ENCODE measurements at places on chromosomes 11 and 22.

DNA sequence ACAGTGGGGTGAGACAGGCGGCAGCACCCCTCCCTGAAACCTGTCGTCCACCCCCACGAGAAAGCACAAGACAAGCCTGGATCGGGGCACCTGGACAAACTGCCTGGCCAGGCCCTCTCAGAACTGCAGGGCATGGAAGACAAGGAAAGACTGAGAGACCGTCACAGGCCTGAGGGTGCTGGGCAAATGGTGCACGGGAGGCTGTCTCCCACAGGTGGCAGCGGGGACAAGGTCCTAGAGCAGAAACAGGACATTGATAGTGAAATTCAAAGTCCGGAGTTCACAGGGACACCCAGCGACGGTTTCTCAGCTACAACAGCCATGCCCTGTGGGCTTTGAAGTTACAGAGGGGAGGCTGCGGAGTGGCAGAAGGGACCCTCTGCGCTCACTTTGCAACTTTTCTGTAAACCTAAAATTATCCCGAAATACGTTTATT, 20.6 kb downstream of the DRD4 start:
- no peak for DNase-seq

DNA sequence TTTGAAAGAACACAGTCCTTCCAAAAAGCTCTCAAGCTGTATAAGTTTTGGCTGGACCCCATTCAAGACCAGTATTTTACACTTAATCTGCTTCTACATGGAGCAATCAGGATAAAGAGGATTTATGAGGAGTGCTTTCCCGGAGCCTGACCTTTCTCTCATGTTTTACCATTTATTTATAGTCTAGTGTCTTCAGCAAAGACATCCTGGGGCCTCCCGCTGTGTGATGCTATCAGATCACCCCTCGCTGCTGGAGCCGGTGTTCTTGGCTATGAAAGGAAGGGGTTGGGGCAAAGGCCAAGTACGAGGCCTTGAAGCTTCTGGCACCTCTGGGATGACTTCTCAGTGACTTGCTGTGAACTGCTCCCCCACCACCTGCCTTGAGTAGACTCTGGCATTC, 189.6 kb downstream of the ADAMTS15 start:
- no peak for DNase-seq

DNA sequence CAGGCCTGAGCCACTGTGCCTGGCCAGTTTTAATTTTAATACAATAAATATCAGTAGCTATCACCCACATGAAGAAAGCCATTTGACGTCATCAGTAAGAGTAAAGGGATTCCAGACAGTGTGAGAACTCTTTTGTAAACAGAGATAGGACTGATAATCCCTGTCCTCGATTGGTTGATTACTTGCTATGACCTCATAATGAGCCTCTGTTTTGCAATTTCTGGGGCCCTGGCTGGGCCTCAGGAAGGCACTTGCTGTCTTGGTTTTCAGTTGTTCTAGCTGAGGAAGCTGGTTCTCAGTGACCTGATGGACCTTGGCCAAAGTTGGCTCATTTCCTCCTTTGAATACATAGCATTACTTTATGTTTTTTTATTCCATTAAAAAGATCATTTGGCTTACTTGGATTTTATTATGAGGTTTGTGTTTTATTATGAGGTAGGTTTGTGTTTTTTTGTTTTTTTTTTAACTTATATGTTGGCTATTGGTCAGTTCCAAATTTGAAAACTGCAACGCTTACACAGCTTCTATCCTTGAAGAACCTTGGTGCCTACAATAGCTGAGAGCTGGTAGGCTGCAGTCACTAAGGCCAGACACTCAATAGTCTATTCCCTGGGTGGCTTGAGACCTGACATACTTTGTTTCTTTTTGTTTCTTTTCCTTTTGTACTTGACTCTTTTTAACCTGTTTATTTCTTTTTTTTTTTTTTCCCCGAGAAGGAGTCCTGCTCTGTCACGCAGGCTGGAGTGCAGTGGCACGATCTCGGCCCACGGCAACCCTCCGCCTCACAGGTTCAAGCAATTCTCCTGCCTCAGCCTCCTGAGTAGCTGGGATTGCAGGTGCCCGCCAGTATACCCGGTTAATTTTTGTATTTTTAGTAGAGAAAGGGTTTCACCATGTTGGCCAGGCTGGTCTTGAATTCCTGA, 20.0 kb downstream of the MARK2 start:
- DNase-seq: no peak

DNA sequence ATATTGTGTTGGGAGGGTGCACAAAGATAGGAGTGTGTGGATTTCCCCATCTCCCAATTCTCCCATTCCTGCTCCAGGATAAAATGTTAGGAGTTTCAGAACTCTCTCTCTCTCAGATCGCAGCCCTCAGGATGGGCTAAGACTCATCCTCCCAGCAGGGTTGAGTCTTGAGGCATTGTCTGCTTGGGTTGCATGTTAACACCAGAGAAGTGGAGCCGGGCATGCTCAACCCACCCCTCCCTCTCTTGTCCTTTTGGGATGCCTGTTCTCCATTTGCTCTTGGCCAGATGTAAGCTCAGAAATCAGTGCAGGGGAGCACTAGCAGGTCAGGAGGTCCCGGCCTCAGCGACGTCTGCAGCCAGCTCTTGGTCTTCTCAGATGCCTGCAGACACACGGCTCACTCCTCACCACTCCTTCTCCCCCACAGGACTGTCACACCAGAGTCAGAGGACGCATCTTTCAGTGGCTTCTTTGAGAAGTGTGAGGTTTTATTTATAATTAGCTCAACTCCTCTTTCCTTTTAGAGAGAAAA, 1456.5 kb downstream of the TBC1D22A start:
- DNase-seq: no peak
